ENCODE measurements at places on chromosomes 13 and 19.

GRCh38 chr13:43564952-43565351 lies 221.8 kb downstream of the ENOX1 start:
- no peak for DNase-seq

- peak; percentile 42 for DNase-seq
These were observed 15.0 kb downstream of the ZNF350 start for GRCh38 chr19:51971624-51972023.

GRCh38 chr19:7772752-7773291 lies 9.8 kb downstream of the CLEC4M start:
- no peak for DNase-seq

- no peak for DNase-seq
These were observed 18.4 kb upstream of the CCL25 start for GRCh38 chr19:8034178-8034525.

DNA sequence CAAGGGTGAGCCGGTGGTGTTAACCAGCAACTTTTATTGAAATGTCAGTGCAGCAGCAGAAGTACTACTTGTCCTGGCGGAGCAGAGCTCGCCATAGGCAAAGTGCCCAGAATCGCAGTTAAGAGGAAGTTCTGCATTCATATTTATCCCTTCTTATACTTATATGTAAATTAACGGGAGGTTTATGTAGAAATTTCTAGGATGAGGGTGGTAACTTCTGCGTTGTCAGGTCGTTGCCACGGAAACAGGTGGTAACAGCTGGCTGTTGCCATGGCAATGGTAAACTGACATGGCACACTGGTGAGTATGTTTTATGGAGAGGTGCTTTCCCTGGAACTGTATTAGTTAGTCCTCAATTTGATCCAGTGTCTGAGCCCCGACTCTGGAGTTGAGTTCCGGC lies 2494.9 kb upstream of the PCDH20 start:
- no peak for DNase-seq

- no peak for DNase-seq
These were observed 258.2 kb downstream of the TDRD3 start for GRCh38 chr13:60655256-60655655.

- DNase-seq: no peak
These were observed 435.0 kb upstream of the KLF12 start for GRCh38 chr13:74569251-74569650.

DNA sequence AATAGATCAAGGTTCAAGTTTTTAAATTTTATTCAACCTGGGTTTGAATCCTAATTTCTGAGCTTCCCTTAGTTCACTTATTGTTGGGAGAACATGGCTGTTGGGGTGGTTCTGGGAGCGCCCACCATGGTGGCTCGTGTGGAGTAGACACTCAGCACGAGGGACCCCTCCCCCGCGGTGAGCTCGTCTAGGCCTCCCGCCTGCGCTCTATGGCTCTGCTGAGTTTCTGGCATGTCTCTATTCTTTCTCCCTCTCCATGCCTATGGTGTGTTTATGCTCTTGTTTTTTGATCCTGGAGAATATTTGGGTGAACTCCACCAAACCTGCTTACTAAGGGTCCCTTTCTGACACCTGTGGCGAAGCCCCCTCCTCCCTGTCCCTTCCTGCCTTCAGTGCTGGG lies 1.6 kb upstream of the EPN1 start:
- DNase-seq: no peak

- no peak for DNase-seq
These were observed 210.0 kb downstream of the IRS2 start for GRCh38 chr13:109576331-109576813.

GRCh38 chr19:46875234-46875633 lies 14.4 kb downstream of the ARHGAP35 start:
- no peak for DNase-seq

GRCh38 chr13:67130444-67130843 lies 99.7 kb downstream of the PCDH9 start:
- DNase-seq: no peak

GRCh38 chr13:110388108-110388943 lies 81.2 kb downstream of the COL4A2 start:
- DNase-seq: no peak

GRCh38 chr13:22079961-22080360 lies 409.1 kb downstream of the FGF9 start:
- no peak for DNase-seq

GRCh38 chr19:58054901-58055874 lies 3.9 kb upstream of the ZNF135 start:
- no peak for DNase-seq

GRCh38 chr19:49591731-49592485 lies 926 bp downstream of the PRR12 start:
- DNase-seq: peak; percentile 47

- DNase-seq: no peak
These were observed 484.5 kb downstream of the SLITRK6 start for GRCh38 chr13:85314686-85315085.

GRCh38 chr13:24671386-24672113 lies 8.7 kb upstream of the ATP12A start:
- DNase-seq: no peak

DNA sequence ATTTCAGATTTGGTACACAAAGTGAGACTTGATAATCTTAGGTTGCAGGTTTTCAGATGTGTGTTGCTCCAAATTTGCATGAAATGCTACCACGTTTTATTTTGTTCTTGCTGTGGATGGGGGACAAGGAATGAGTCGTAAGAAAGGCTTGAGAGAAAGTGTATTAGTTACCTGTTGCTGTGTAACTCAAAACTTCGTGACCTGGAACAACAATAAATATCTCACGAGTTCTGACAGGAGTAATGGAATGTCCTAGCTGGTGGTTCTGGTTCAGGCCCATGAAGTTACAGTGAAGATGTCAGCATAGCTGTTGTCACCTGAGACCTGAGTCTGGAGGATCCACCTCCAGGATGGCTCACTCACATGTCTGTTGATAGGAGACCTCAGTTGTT lies 1.2 kb downstream of the ZNF8 start:
- DNase-seq: no peak

GRCh38 chr13:73809561-73809960 lies 324.6 kb downstream of the KLF12 start:
- no peak for DNase-seq

GRCh38 chr19:38035515-38036495 lies 128.8 kb downstream of the SIPA1L3 start:
- no peak for DNase-seq

GRCh38 chr13:27401210-27401609 lies 23.2 kb upstream of the GTF3A start:
- DNase-seq: no peak

GRCh38 chr13:102440259-102440936 lies 38.5 kb upstream of the FGF14 start:
- no peak for DNase-seq

- no peak for DNase-seq
These were observed 98.8 kb downstream of the EPSTI1 start for GRCh38 chr13:42893214-42893671.

DNA sequence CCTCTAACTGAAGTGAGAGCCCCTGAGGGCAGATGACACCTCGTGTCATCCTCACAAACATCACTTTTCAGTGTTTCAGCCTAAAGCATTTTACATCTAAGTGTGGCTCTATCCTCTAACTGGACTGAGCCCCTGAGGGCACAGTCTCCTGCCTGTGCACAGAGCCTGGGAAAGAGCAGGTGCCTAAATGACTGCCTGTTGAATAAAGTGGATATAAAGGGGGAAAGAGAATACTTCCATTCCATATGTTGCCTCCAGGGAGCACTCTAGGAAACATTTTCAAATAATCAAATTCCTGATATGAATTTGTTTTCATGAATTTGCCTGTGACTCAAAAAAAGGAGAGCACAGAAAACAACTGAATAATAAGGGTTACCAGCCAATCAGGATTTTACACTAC lies 32.2 kb downstream of the CNMD start:
- no peak for DNase-seq

DNA sequence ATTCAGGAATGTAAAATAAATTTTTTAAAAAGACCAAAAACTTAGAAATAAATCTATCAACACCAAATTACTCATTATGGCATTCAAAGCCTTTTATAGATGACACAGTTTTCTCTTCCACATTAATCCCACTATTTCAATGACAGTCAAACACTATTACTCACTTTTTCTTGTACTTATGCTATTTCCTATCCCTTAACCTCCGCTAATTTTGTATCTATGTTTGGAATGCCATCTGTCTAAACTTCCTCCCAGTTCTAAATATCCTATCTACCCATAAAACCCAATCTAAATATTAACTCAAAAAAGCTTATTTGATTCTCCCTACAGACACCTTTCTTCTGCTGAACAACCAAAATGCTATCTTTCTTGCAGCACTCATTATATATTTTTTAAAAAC lies 203.5 kb downstream of the ENOX1 start:
- no peak for DNase-seq

GRCh38 chr13:67235265-67235664 lies 5.1 kb upstream of the PCDH9 start:
- no peak for DNase-seq

DNA sequence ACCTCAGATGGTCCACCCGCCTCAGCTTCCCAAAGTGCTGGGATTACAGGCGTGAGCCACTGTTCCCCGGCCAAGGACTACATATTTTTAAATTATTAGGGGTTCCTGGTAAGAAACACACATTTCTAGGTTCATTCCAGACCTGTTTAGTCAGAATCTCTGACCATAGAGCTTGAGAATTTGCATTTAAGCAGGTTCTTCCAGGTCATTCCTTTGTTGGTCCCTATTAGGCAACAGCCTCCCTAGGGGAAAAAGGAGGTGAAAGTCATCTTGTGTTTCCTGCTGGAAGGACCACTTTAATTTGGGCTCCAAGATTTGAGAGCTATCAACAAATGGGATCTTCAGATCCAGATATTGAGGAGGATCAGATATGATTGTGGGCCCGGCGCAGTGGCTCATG lies 16.3 kb downstream of the S1PR2 start:
- no peak for DNase-seq

DNA sequence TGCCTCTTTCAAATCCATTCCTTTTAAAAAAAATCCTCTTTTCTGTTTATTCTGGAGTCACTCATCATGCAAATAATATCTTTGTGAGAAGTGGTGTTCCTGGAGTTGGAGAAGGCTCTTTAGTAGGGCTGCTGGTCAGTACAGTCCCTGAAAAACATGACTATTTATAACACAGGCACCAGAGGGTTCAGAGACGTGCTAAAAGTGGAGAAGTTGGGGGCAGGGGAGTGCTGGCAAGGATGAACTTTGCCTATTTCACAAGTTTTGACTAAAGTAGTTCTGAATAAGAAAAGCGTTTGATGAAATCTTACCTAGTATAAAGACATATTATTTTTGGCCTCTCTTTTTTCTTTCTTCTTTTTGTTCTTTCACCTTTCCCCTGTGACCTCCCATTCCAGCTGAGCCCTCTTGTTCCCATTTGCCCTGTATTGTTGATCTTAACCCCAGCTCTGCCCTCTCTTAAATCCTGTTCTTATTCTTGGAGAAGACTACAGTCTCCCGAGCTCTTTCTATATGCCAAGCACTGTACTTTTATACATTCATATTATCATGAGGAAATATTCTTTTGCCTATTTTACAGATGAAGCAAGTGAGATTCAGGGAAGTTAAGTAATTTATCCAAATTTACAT lies 129.1 kb downstream of the TM9SF2 start:
- no peak for DNase-seq

DNA sequence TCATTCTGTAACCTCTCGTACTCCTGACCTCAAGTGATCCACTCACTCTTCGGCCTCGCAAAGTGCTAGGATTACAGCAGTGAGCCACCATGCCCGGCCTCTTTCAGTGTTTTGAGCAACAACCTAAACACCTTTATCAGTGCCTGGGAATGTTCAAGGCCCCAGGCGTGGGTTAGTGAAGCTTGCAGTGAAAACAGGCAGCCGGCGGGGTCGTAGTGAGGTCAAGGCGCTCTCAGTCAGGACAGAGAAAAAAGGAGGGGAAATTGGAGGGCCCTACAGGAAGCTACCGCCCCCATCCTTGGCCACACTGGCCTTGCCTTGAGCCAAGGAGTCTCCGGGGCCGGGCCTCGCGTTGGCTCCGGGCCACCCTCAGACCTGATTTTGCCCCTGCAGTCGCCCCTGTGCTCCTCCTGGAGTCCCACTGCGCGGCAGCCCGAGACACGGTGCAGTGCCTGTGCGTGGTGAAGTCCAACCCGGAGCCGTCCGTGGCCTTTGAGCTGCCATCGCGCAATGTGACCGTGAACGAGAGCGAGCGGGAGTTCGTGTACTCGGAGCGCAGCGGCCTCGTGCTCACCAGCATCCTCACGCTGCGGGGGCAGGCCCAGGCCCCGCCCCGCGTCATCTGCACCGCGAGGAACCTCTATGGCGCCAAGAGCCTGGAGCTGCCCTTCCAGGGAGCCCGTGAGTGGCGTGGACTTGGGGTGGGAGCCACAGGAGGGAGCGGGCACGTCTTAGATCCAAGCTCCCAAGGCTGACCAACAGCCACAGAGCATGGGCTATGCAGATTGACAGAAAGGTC lies 17.7 kb downstream of the MAG start:
- DNase-seq: no peak

DNA sequence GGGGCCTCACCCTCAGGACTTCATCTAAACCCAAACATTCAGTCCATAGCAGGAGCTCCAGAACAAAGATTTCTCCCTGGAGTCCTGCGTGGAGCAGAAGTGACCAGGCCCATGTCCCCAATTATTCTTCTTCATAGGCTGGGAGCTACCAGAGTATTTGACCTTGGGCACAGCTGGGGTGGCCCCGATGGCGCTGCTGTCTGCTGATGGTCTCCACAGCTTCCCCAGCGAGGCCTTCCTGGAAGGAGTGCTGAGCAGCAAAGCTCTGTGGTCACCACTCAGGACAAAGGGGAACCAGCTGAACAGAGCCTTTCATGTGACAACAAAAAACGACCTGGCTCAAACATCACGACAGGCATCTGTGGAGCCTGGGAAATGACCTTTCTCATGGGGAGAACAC lies 62.7 kb upstream of the ARGLU1 start:
- DNase-seq: no peak

- DNase-seq: no peak
These were observed 6.4 kb upstream of the EPHX3 start for GRCh38 chr19:15238639-15239155.

DNA sequence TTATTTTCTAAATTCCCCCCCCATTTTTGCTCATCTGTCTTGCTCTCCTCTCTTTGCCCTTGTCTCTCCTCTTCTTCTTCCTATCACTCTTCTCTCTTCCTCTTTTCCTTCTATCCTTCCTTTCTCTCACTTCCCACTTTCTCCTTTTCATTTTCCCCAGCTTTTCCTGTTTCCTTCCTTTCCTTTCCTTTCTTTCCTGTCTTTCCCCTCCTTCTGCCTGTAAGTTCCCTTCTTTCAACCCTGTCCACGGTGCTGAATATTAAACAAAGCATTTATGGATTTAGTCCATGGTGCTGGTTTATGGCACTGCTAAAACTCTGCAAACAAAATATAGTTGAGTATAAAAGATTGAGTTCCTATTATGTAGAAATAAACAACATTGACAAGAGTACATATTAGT lies 27.6 kb downstream of the SCEL start:
- DNase-seq: no peak

DNA sequence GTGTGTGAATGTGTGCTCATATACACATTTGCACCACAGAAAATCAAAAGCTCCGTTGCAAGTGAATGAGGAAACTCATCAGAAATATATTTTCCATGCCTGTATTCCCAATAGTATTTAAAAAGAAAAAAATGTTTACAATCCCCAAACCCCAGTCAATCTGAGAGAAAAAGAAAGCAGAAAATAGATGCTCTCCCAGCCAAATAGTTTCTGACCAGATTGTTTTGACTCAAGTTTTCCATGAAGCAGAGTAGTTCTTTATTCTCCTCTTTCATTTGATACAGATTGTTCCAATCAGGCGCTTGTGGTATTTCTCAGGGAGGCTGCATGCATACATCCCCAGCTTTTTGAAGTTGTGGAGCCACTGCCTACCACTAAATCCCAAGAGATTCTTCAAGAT lies 110.6 kb downstream of the STARD13 start:
- DNase-seq: no peak

- DNase-seq: no peak
These were observed 483.7 kb upstream of the ATXN8OS start for GRCh38 chr13:69623973-69624372.
